ENCODE measurements at places on chromosomes 6 and 20.

GRCh38 chr6:87572883-87573282, 16.9 kb downstream of the RARS2 start:
- DNase-seq, result no peak

- peak; percentile 81 for DNase-seq
These were observed 54.3 kb downstream of the SYTL3 start for GRCh38 chr6:158703837-158704822.

DNA sequence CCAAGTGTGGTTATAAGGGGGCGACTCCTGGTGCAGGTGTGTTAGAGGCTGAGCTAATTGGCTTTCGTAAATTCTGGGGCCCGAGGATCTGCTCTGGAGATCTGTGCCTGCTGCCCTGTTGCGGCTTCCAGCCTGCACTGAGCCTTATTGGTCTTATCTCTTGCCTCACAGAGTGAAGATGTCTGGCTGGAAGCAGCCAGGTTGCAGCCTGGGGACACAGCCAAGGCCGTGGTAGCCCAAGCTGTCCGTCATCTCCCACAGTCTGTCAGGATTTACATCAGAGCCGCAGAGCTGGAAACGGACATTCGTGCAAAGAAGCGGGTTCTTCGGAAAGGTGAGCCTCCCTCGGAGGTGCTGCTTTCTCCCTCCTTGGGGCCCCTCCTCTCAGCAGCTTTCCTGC, 20.0 kb downstream of the PRPF6 start:
- DNase-seq, result no peak

DNA sequence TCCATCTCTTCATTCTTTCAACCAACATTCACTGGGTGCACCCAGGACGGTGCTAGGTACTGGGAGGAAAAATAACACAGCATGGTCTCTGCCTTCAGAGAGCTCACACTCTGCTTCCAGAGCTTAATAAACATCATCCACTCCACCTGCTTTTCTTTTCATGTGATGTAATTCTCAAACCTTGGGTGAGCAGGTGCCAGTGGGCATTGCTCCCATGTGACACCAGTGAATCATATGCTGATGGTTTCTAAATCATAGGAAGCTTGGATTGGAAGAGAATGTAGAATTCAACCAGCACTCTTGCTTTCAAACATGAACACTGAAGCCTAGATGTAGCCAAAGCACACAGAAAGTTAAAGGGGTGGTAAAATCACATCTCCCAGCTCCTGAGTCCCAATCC, 189.8 kb downstream of the FOXA2 start:
- DNase-seq, result no peak

DNA sequence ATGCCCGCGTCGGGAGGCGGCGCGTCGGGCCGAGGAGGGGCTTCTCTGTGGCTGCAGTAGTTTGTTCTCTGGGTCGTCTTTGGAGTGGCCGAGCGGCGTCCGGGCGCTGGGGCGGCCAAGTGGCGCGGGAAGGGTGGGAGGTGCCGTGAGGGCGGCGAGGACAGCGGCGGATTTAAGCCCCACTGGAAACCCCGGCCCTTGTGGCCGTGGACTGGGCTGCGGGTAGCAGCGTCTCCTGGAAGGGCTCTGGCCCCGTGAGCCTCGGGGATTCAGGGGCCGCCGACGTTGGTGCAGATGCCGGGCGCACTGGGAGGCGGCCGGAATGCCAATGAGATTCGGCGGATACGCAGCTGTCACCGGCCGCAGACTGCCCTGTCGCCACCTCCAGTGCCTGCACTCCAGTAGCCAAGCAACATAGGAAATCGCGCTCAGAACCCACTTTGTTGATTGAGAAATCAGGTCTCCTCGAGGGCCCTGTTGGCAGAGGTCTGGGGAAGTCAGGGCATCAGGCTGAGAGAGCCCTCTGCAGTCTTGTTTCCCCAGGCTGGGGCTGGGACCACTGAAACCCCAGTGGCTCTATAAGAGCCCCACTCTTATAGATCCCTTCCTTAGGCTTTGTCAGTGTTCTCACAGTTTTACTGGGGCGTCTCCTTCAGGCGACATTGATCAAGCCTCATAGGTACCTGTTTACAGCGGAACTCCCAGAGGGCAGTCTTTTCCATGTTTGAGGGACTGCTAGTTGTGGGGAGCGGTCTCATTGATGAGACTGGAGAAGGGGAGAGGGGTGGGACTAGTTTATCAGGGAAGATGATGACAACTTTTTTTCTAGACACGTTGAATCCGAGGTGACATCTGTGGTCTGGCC, 642 bp downstream of the GZF1 start:
- DNase-seq, result peak; percentile 35

GRCh38 chr6:148272597-148272996, 70.0 kb upstream of the SASH1 start:
- DNase-seq, result no peak

- DNase-seq, result no peak
These were observed 2.8 kb downstream of the TBPL1 start for GRCh38 chr6:133955582-133956415.

GRCh38 chr6:83505356-83505755, 7.0 kb upstream of the PRSS35 start:
- DNase-seq, result no peak

- DNase-seq, result no peak
These were observed 50.7 kb upstream of the FAM210B start for GRCh38 chr20:56308036-56308435.

GRCh38 chr6:16514249-16514648, 247.0 kb downstream of the ATXN1 start:
- DNase-seq, result peak; percentile 24

GRCh38 chr6:14120546-14120945, 3.0 kb downstream of the CD83 start:
- DNase-seq, result no peak

DNA sequence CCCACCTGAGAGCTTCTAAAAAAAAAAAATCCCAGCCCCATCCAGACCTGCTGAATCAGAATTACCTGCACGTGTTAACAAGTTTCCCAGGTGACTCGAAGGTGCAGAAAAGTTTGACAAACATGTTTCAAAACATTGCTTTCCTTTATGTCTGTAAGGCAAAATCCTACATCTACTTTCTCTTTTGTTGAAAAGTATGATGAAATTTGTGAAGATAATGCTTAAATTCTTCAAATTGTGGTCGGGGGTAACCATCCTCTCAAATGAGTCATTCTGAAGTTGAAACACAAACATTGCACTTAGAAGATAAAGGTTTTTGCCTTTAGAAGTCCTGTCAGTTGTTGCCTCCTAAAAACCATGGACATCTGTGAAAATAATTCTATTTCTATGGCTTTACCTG, 429.7 kb downstream of the EPHA7 start:
- no peak for DNase-seq

GRCh38 chr6:3305216-3305565, 46.4 kb downstream of the PSMG4 start:
- DNase-seq, result no peak

- no peak for DNase-seq
These were observed 110.2 kb downstream of the NKAIN2 start for GRCh38 chr6:123913863-123914262.

Data from stimulated activated CD4-positive, alpha-beta T cell treated with anti-CD3 and anti-CD28 coated beads, Interleukin-15, amount 100 ng/mL, for 24 hours (primary cell).